ENCODE measurements at places on chromosomes 4 and X.

GRCh38 chr4:98745366-98745765 is 87.0 kb upstream of the TSPAN5 start:
- no peak for DNase-seq

DNA sequence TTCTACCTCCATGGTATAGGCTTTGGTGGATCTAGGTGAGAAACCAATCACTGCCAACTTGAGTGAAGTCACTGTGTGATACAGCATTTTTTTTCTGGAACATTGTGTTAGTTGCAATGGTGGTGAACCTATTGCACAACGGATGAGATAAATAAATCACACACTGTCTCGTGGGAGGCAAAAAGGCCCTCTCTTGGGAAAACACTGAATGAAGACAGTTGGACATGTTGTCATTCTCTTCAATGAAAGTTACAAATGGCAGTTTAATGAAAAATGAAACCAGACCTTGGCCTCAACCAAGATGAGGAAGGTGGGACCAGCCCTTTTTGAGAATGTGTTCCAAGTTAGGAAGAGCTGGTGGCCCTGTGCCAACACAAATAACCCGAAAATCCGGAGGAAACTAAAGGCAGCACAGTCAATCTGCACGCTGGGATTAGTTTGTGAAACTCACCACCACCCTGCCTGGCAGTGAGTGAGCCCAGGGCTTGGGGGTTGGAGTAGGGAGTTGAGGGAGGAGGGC is 5.4 kb upstream of the ADGRG2 start:
- no peak for DNase-seq

GRCh38 chr4:119068529-119068962 is 67.1 kb upstream of the MYOZ2 start:
- no peak for DNase-seq

DNA sequence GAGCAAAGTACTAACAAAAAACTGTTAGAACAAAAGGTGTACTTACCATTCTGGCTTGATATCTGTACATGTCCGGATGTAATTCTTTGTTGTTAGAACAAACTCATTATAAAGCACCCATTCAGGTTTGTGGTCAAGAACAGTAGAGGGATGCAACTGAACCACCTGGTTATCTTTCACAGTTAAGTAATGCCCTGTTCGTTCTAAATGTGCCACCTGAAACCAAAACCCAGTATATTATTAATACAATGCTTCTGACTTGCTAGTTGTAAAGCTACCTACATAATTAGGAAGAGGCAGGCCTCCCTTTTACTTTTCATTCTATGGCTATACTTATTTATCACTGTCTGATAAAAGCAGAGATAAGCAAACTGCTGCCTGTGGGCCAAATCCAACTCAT is 54.8 kb downstream of the DHX15 start:
- DNase-seq = no peak

GRCh38 chr4:55078987-55079386 is 46.4 kb downstream of the KDR start:
- DNase-seq = no peak

Measured in stimulated activated CD4-positive, alpha-beta T cell treated with anti-CD3 and anti-CD28 coated beads, Interleukin-1b, Interleukin-23, amount 100 ng/mL, for 1 hour (primary cell).